ENCODE measurements at places on chromosomes 7 and 10.

DNA sequence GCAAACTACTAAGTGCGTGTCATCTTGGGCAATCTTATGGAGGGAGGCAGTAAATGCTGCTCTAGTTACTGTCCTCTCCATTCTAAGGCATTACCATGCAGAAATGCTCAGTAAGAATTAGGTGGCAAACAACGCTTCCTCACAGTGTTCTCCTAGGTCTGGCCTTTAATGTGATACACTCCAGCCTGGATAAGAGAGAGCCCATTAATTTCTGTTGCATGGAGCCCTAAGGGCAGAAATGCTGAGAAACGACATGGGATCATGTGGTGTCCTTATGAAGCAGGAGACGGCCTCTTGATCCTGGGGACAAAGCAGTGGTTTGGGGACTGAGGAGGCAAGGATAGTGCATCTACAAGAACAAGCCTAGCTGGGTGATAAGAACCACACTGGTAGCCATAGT, 44.0 kb downstream of the SLC25A13 start:
- DNase-seq = no peak

DNA sequence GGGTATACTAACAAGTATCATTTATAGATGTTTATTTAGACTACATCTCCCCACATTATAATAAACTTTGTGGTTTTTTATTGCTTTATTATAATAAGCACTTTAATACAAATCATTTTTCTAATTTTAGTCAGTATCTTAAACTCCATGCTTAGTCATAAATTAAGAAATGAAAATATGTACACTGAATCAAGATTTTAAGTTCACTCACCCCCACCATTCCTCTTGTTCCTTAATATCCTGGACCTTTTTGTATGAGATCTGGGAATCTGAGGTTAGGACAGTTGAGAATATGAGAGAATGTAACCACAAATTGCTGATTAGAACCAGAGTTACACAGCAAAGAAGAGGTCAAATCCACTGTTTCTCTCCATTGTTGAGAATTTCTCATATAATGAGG, 93.6 kb upstream of the WNT16 start:
- DNase-seq = no peak

DNA sequence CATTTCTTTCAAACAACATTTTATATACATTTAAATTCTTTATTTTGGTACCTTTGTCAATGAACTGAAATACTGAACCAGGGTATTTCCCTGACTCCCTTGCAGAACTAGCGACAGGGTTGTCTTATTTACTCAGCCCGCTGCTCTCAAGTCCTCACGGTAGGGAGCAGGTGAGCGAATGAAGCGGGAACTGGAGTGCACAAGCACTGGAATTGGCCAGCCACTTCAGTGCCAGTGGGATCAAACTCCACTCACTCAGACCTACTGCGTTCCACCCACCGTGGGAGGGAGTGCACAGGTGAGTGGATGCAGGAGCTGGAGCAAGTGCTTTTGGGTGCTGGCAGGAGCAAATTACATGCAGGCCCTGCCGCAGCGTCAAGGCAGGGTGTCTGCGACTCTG, 28.1 kb upstream of the NEUROD6 start:
- no peak for DNase-seq

- peak; percentile 65 for DNase-seq
Observed at GRCh38 chr10:89213191-89213808, 6.2 kb upstream of the CH25H start.

GRCh38 chr7:50662996-50663395, 97.8 kb upstream of the DDC start:
- DNase-seq = no peak

DNA sequence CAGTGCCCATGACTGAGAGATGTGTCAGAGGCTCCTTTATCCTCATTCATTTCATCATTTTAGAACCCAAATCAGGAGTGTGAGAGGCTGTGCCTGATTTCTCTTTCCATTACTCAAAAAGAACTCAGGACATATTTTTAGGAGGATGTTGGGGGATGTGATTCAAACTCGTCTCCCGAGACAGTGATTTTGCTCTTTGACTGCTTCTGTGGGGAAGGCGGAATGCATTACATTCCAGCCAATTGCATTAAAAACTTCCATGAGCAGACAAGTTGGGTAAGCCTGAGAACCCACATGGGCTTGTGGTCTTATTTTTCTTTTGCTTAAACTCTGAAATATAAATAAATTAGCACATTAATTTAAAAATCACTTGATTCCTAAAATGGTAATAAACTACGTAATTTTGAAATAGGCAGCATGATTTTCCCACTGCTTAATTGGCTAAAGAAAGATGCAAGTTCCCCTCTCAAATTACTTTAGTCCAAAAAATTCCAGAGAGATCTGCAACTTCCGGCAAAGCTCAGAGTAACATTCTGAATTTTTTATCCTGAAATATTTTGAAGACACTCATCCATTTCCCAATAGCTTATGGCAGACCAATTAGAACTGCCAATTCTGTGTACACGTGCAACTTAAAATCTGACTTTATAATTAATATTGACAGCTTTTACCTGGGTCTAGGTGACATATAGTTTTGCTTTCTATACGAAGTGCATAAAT, 185.6 kb downstream of the C7orf25 start:
- no peak for DNase-seq

- DNase-seq = peak; percentile 44
Observed at GRCh38 chr10:11141571-11142091, 124.0 kb downstream of the CELF2 start.

- no peak for DNase-seq
Observed at GRCh38 chr7:55569269-55569663, 3.0 kb downstream of the VOPP1 start.

GRCh38 chr7:128933180-128933891, 4.4 kb upstream of the IRF5 start:
- DNase-seq = peak; percentile 57

GRCh38 chr10:51860257-51860656, 160.9 kb upstream of the CSTF2T start:
- DNase-seq = no peak

GRCh38 chr7:66238773-66239466, 33.8 kb downstream of the TPST1 start:
- no peak for DNase-seq

DNA sequence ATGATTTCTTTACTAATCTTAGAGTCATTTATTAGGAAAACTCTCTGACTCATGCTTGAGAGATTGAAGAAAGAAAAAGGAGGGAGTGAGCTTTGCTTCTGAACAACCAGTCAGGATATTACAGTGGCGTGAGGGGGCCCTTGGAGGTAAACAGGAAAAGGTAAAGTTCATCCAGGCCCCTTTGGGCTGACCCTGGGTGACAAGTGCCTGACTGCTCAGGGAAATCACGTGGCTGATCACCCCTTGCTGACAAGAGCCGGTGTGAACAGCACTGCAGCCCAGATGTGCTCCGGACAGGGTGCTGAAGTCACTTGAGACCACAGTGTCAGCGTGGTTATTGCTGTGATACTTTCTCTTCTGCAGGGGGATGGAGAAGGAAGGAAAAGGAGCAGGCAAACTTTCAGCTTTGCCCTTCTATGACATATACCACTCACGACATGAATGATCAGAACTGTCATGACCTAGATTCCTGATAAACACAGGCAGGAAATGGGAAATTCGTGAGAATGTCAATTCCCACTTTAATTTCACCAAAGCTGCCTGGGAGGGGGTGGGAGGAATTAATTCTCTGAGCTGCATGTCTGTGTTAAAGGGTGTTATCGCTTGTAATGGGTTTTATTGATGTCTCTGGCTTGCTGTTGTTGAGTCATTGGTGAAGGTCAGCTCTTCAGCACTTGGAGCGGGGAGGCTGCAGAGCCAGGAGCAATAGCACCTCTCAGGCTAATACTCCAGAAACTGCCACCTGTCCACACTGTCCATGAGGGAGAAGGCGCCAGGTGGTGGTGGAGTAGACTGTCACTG, 139.8 kb upstream of the AOAH start:
- peak; percentile 31 for DNase-seq

DNA sequence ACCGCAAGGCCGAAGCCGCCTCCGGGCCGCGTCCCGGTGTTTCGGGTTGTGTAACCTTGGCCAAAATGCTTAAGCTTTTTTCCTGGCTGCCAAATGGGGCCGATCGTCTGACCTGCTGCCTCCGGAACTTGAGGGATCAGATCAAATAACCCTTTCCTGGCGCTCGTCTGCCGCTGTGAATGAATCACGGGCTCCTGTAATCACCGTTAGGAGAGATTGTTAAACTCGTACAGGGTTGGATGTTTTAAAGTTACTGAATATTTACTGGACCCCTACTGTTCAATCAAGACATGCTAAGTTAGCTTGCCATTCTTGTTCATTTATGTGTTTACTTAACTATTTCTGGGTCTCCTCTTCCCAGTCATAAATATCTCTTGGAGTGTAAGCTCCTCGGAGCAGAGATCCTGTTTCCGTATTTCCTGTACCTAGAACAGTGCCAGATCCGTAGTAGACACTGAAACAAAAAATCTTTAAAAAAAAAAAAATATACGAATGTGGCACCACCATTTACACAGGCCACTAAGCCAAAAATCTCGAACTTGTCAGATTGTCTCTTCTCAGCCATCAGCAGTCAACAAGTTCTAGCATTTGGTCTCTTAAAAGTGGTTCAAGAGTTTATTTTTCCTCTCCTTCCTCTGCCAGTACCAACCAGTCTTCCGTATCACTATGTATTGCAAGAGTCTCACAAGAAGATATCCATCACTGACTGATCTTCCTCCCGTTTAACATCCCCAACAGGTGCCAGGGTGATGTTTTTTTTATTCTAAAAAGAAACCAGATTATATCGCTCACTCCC, 650 bp upstream of the TM9SF3 start:
- peak; percentile 66 for DNase-seq

GRCh38 chr10:93757136-93757535, 600 bp upstream of the LGI1 start:
- no peak for DNase-seq

GRCh38 chr7:149330914-149331567, 69.0 kb downstream of the ZNF783 start:
- no peak for DNase-seq

DNA sequence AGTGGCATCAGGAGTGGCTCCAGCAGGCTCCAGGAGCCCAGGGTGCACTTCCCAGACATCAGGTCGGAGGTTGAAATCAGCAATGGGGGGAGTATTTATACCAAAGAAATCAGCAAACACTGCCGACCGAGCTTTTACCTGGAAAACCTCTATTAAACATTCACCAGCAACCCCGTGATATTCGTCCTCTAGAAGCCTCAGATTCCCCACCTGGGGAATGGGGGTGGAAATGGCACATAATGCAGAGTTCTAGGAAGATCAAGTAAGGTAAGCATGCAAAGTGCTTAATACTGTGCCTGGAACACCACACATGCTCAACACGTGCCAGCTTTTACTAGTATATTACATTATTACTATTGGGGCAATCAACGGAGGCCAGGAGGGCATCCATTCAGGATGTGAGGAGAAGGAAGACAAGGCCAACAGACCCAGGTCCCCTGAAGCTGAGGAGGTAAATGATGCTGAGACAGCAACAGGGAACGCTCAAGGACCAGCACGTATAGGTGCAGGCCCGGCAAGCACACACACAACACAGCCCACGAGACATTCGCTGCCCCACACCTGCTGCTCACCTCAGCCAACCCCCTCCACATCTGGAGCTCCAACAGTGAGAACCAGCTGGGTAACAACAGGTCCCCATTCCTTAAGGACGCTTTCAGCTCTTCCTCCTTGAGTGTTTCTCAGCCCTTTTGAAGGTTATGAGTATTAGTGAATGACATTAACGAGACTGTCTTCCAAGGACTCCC, 125.5 kb downstream of the TNS3 start:
- no peak for DNase-seq

DNA sequence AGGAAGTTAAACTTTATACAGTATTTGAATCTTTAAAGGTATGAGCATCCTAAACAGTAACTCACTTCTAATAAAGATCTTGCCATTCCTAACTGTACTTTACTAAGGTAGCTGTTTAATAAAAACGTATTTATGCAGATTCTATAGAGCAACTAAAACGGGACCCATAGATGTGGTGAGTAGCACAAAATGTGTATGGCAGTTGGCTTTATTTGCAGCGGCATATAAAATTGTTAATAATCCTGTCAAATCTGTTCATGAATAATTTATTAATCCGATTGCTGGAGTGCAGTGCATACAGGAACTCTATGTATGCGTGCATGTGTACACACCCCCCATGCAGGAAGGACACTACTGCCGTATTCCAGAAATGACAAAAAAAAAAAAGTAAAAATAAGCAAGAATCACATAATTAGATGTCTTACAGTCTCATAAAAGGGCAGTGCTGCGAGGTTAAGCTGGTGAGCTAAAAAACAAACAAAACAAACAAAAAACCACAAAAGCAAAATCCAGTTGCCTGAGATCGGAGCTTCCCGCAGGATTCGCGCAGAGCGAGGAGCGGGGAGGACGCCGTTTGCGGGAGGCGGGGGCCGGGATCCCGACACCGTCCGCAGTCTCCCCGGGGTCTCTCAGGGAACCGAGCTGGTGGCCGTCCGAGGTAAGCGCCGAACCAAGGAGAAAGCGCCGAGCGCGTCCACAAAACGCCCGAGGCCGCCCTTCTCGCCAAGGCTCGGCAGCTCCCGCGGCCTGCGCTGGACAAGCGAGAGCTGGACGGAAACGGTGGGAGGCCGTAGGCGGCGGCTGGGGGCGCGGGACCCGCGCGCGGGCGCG, 518 bp upstream of the COMMD3 start:
- DNase-seq = no peak

DNA sequence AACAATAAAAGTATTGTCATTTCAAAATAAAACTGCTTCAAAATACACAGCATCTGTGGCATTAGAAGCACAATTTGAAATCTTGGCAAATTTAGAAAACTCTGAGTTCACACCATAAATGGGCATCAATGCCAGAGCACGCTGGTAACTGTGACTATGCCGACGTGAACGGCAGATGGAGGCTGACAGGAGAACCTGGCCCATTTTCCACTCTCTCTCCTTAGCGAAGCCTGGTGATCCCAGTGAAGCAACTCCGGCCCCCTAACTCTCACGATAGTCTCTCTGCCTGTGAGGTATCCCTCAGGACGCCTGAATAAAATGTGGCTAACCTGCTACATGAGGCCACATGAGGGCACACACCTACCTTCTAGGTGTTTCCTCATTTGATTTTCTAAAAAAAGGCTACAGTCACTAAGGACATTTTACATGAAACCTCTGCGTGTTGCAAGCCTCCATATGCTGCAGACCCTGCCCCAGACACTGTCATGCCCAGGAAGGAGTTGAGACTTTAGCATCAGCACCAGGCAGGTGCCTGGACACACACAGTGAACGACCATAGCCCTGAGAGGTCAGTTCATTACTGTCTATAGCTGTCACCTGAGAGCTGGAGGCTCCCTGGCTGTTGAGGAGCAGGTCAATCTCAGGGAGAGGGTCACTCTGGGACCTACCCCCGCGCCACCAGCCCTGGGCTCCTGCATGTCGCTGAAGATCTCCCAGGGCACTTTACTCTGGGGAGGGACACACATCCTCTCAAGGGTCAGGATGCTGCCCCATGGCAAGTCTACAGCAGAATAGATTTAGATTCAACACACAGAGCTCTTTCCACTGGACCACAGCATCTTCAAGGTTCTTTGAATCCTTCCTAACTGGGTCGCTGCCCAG, 62.9 kb upstream of the CAMK2B start:
- no peak for DNase-seq

GRCh38 chr7:158461824-158462223, 125.8 kb downstream of the PTPRN2 start:
- DNase-seq = no peak

Data from CD4-positive, alpha-beta T cell treated with Interleukin-2 at 100 ng/mL for 4 hours (primary cell).